Smooth muscle cell of the brain vasculature (primary cell): ENCODE measurements at places on chromosomes 1 and 21.

- DNase-seq, result peak; percentile 74
Measured at GRCh38 chr21:43609501-43610340, 49.6 kb downstream of the HSF2BP start.

GRCh38 chr1:236451796-236452373 lies 57.8 kb downstream of the EDARADD start:
- no peak for DNase-seq

GRCh38 chr1:189787201-189787600 lies 690.5 kb downstream of the BRINP3 start:
- no peak for DNase-seq

GRCh38 chr1:52096216-52096615 lies 40.1 kb downstream of the BTF3L4 start:
- no peak for DNase-seq

GRCh38 chr1:56436912-56437417 lies 142.4 kb downstream of the PLPP3 start:
- DNase-seq, result no peak

GRCh38 chr1:25123551-25123950 lies 108.8 kb downstream of the SYF2 start:
- no peak for DNase-seq

GRCh38 chr1:22284906-22285548 lies 142.1 kb upstream of the WNT4 start:
- DNase-seq, result no peak

GRCh38 chr21:27633631-27634030 lies 666.7 kb upstream of the ADAMTS5 start:
- no peak for DNase-seq

- no peak for DNase-seq
Measured at GRCh38 chr1:166900987-166901386, 24.9 kb upstream of the TADA1 start.

DNA sequence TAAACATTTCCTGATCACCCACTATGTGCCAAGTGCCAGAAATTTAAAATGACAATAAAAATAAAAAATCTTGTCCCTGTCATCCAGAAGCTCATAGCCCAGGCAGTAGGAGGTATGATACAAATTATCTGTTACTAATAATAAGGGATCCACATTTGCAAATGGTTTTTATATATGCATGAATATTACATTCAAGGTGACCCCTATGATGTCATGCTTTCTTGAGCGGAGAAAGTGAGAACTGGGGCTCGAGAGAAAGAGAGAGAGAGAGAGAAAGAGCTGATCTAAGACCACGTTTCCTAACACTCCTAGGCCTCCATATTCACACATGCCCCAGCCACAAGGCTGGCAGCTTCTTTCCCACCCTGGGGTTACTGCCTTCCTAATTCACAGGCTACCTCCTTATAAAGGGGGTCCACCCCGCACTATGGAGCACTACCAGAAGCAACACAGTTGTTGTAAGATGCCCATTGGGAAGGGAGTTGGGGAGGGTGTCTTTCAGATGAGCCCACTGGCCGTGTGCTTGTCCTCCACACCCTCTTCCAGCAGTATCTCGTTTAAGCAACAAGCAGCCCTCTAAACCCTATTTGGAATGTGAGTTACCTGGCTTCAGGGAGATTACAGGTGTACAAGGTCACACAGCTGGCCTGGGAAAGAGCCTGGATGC lies 28.8 kb upstream of the LRRN2 start:
- DNase-seq, result no peak

- no peak for DNase-seq
Measured at GRCh38 chr1:57344265-57344664, 79.6 kb downstream of the DAB1 start.

GRCh38 chr1:104466068-104466467 lies 716.4 kb downstream of the AMY1C start:
- no peak for DNase-seq

DNA sequence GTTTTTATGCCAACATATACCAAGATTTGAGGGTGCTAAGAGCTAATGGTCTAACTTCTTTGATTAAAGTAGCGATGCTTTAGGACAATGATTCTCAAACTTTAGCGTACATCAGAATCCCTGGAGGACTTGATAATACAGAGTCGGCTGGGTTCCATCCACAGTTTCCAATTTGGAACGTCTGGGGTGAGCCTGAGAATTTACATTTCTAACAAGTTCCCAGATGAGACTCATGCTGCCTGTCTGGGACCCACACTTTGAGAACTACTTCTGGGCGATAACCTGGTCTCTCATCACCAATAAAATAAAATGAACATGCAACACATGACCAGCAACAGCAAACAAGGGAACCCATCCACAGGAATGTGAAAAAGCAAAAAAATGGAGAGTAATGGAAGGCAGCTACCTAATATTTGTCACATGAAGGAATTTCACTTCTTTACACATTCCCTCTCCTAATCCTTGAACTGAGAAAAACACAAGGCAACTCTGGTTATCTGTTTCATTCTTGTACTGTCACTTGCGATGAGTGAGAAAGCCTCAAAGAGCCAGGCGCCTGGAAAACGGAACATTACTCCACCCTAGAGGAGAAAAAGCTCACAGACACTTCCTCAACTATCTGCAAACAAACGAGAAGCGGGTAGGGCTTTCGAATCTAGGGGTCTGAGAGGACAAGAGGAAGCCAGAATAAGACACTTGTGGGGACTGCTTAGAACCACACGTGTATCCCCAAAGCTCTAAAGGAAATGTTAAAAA lies 14.0 kb downstream of the HSF2BP start:
- peak; percentile 54 for DNase-seq

DNA sequence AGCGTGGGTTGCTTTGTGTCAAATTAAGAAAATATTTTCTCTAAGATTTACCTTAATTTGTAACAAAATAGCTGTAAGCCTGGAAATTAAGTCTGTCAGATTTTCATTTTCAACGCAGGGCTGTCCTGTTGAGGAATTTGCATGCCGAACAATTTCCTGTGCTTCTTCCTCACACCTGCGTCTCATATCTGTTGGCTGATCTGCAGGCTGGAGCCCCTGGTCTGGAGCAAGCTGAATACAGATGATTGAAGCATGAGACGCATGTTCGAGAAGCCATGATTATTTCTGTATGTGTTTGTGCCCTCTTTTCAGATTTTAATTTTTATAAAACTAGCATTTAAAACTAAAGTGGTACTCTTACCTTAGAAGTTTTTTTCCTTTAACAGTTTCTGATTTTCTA lies 9.8 kb downstream of the MIXL1 start:
- DNase-seq, result no peak

GRCh38 chr1:98352378-98352777 lies 309.1 kb upstream of the SNX7 start:
- no peak for DNase-seq

DNA sequence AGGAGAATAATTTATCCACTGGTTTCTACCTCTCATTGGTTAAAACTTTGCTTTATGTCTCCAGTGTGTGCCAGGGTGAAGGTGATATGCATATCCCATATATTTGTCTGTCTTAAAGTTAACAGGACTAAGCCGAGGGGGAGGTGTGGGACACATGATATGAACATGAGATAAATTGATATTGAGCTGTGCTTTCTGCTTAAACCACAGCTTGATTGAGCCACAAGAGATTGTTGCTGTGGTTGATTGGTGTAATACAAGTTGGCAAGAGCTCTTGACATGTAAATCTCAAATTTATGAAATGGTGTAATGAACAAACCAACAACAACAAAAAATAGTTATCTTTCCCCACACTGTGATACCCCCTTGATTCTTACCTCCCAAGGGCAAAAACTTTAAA lies 1295.5 kb upstream of the NCAM2 start:
- no peak for DNase-seq

GRCh38 chr1:230074762-230075161 lies 7.7 kb downstream of the GALNT2 start:
- no peak for DNase-seq

DNA sequence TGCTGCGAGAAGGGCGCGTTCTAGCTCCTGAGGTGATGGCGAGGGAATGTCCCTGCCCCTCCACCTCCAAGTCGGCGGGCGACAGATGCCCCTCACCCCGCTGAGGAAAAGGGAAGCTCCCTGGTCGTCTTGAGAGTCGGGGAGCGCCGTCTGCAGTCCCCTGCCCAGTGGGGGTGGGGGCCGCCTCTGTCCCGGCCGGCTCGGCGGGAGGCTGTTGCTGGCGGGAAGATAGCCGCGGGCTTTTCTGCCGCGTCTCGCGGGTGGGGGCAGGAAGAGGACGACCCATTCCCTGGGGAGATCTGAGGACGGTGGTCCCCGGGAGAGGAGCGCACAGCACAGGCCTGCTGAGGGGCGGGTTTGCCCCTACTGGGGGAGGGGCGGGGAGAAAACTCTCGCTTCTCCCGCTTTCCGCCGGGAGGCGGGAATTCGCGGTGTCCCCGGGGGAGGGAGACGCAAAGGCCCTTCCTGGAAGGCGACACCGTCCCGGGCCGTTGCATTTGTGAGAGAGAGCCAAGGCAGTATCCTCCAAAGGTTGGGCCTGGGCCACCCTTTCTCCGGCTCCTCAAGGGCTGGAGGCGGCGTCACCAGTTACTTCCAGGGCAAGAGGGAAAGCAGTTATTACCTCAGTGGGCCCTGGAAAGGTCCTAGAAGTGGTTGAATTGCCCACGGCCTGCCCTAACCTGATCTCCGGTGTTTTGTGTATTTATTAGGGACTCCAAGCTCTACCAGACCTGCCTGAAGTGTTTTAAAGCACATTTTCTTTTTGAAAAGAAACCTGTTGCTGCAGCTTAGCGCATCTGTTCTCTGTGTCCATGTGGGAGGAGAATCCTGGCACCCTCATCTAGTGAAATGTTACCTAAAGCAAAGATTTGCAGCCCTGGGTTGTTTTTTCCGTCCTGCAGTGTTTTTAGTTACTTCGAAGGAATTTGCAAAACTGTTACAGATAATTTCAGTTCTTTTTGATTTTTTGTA lies 648 bp downstream of the S100PBP start:
- no peak for DNase-seq

GRCh38 chr1:93489756-93490155 lies 41.8 kb downstream of the FNBP1L start:
- DNase-seq, result no peak

DNA sequence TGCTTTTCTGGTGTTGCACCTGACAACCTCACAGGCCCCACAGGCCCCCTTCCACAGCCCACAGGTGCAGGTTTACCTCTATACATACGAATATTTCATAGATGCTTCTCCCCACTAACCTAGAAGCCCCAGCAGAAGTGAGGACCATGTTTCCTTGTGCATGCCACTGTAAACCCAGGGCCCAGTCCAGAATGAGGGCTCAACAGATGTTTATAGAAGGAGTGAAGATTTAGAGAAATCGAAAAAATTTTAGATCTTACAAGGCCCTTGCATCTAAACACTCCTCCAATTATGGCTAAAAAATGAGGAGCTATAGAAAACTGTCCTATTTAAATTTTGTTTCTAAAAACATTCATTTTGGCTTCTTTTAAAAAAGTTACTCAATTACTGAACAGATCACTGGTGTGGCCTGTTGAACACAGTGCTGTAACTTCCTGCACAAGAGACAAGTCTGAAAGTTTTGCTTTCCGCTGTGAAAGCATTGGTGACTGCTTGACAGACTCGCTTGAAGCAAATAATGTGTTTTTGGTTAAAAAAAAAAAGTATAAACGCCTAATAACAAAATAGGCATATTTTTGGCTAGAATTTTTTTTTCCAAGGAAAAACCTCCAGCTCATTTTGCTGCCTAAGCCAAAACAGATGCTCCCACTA lies 1.2 kb downstream of the ABCB10 start:
- no peak for DNase-seq

GRCh38 chr1:165356876-165357275 lies 361 bp upstream of the LMX1A start:
- DNase-seq, result no peak

- no peak for DNase-seq
Measured at GRCh38 chr1:72286401-72286800, 4.1 kb upstream of the NEGR1 start.
